ENCODE measurements at places on chromosomes 4 and X. TPM values are rescaled to one million over a fixed set of nuclear protein-coding genes. Genes with fewer than 3 reads are reported as not detected.

FAM149A gene
- 1.6 TPM for total RNA-seq

UVSSA gene
- 2.5 TPM for total RNA-seq

ADH1A gene
- total RNA-seq: not detected

FAM236A gene
- total RNA-seq: not detected

FAM184B gene
- total RNA-seq: 0.01 TPM

ARHGAP4 gene
- total RNA-seq: 1.2 TPM

TDO2 gene
- total RNA-seq: 0.64 TPM

MUC7 gene
- not detected for total RNA-seq
